NCI-H2171 treated with DMSO at 0.1 percent for 48 hours (cell line): ENCODE measurements at places on chromosomes 4 and X.

DNA sequence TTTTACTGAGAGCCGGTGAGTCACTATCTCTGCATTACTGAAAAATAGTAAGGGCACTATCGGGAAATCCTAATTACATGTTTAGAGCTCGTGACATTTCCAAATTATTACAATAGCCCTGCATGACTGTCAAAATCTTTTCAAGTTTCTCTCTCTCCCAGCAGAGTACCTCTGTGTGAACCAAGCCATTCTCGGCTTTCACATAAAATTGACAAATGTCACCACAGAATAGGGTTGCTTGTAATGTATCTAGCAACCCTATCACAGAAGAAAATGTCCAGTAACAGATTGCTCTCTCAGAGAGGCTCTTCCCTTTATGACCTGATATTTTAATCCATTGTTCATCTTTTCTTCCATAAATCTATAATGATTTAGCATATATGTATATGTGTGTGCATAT lies 144.8 kb upstream of the GNPDA2 start:
- no peak for DNase-seq

DNA sequence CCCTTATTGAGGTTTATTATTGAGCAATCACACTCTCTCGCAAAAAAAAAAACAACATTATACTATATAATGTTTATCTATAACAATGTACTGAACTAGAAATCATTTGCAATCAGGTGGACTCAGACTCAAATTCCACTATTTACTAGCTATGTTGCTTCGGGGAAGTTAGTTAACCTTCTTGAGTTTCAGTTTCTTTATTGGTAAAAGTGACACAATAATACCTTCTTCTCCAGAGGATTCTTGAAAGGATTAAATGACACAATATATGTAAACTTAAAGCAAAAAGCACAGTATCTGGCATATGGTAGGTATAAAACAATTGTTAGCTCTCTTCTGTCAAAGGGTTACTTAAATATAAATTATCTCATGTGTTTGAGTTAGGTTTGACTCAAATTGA lies 31.5 kb upstream of the HDAC8 start:
- no peak for DNase-seq

DNA sequence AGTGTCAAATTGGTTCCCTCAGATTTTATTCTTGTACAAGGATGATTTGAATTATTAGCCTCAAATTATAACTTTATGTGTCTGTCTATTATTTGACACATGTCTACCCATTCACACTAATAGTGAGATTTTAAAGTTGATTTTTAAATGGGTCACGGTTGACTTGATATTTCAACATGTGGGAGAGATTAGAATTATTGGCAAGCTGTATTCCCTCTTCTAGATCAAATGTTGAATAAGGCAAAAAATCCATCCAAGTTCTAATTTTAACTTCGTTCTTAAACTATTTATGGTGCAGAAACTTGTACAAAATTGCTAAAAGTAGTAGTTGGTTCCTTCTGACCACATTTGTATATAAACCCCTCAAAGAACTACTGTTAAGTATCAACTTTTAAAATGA lies 1498.0 kb downstream of the STIM2 start:
- no peak for DNase-seq

- no peak for DNase-seq
These were observed 179.6 kb downstream of the GRID2 start for GRCh38 chr4:92483341-92483740.

GRCh38 chrX:31063114-31063513 lies 8.7 kb downstream of the FTHL17 start:
- DNase-seq, result no peak

DNA sequence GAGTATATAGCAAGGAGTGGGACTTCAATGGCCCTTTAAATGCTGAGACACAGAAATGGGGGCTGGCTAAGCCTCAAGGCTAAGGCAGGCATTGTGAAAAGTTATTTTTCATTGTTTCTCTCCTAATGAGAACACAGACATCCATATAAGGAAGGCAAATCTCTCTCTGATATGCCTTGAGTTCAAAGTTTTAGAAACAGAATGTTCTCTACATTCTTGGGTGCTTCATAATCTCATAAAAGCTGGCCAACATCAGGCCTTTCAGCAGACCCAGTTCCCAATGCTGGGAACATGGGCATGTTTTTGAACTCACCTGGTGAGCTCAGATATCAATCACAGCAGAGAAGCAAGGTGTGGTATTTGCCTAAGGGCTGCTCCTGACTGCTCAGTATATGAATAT lies 19.4 kb upstream of the RAB40A start:
- DNase-seq, result no peak

DNA sequence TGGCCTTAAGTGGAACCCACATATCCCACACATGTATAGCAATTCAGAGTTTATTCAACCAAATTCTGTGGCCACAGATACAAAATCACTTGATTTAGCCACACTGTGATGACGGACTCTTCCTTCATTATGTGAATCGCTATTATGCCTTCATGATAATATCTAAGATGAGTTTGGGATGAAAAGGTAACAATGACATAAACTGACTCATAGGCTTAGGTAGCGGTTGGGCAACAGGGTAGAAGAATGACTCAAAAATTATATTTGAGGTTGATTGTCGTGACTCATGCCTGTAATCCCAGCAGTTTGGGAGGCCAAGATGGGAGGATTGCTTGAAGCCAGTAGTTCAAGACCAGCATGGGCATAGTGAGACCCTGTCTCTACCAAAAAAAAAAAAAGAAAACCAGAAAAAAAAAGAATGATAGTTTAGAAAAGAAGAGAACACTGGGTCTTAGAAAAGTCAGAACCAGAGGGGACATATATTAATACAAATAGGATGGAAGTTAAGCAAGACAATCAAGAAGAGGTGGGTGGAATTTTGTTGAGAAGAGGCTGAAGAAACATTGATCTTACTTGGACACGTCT lies 70.4 kb upstream of the USP9X start:
- DNase-seq, result no peak

- DNase-seq, result no peak
These were observed 7.8 kb downstream of the GATB start for GRCh38 chr4:151753056-151753455.

GRCh38 chrX:73868916-73869315 lies 305.9 kb downstream of the CHIC1 start:
- DNase-seq, result no peak
